Activated naive CD4-positive, alpha-beta T cell (primary cell): ENCODE measurements at places on chromosomes 7 and 10.

DNA sequence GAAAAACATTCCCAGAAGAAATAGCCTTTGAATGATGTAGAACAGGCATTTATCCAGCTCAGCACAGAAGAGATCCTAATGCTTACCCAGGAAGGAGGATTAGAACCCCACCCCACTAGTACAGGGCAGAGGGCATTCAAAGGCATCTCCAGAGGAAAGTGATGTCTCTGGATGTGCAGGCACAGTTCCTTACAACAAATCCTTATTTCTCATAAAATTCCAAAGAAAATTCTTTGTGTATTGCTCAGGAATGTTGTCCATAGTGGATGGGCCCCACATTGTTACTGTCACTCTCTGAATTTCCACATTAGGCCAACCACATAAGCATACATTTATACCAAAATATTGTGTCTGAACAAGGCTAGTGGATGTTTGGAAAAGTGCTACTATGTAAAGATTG is 243.0 kb downstream of the ADRA2A start:
- no peak for DNase-seq

DNA sequence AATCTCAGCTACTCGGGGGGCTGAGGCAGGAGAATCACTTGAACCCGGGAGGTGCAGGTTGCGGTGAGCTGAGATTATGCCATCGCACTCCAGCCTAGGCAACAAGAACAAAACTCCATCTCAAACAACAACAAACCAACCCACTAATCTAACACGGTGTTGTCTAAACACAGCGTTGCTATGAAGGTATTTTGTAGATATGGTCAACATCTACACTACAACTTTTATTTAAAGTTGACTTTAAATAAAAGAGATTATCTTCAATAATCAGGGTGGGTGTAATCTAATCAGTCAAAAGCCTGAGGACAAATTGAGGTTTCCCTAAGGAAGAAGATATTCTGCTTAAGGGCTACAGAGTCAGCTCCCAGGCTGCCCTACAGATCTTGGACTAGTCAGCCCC is 24.2 kb downstream of the BAIAP2L1 start:
- DNase-seq, result no peak

DNA sequence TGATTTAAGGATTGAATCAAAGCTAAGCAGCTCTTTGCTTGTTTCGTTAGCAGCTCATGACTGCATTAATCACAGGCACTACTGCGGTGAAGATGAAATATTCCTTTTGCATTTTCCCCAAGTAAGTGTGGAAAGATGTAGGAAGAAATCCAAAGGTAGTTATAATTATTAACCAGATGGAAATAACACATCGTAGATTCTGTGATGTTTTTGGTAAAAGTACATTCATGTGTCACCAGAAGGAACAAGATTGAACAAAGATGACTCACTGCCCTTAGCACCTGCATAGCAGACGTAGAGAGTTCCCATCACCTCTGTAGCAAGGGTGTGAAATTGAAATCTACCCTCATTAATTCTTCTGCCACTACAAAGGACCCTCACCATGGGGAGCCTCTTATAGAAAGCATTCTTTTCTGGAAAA is 37.1 kb downstream of the SMURF1 start:
- DNase-seq, result no peak

GRCh38 chr7:23383225-23383624 is 84.1 kb downstream of the MALSU1 start:
- no peak for DNase-seq

DNA sequence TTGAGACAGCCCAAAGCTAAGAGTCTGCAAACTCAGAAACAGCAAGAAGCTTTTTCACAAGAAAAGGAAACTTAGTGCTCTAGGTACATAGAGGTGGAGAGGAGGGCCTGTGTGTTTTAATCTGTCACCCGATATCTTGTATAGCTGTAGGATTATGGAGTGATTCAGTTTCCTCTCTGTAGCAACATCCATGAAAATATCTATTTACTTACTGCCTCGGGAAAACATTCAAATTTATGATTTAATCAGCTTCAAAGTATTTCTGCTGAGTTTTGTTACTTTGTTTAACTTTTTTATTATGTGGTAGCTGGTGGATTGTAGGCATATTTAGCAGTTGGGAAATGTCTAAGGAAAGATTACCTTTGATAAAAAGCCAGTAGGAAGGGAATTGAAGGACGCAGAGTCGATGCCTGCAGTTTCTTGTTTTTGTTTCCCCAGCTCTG is 292.0 kb downstream of the CCDC3 start:
- no peak for DNase-seq

DNA sequence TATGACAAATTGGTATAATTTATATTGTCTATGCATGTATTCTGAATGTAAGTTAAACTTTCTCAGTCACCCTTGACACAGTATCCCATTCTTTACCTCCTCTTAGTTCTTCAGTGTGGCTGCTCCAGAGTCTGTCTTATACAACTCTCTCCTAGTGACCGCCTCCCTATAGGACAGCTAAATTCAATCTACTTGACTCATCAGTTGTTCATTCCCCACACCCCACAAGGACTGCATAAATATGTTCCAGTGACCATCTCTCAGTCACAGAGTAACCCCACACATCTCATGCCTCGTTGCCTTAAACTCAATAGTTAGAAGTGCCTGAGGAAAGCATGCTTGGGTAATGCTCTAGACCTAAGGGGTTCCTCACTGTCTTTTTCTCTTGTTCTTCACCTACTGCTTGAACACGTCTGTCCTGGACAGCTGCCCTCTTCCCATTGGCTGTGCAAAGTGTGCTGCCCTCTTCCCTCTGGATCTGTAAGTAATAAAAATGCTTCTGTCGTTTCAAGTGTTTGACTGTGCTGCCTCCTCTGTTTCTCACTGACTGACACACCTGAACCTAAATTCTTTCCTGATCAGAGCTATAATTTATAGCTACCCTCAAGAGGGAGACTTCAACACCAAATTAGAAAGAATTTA is 494.6 kb upstream of the GRM3 start:
- DNase-seq, result no peak

DNA sequence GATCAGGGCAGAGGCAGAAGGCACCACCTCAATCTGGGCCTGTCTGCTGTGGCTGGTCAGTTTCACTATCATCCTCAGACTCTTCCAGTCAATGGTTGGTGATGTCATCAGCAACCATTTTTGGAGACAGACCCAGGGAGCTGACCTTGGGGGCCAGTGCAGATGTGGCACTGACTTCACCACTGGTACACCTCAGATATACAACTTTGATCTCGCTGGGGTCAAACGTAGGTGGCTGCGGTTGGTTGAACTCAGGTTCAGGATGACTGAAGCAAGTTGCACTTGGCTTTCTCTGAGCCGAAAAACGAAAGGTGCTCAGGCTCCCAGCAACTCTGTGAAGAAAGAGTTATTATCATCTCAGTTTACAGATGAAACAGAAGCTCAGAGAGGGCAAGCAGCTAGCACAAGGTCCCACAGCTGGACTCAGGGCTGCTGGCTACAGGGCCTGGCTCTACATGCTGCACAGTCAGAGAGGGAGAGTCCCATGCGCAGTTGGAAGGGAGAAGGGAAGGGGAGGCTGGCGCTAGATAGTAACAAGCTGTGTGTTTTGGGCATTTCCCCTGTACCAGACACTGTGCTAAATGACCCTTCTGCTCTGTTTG is 27.2 kb downstream of the ANKRD16 start:
- no peak for DNase-seq

DNA sequence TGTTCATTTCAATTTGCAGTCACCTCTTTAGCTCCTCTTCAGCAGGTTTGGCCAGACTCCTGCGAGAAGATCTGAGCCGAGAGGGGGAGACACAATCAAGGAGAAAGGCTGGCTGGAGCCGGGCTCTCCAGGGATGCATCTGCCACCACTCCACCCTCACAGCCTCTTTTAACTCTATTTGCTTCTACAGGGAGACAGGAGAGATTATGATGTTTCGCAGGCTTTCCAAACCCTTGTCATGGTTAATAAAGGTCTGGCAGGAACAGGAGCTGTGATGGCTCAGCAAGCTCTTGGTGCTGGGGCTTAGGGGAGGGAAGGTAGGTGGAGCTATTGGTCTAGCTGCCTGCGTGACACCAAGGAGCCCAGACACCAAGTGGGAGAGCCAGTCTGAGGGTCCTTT is 448.1 kb upstream of the PODXL start:
- no peak for DNase-seq

GRCh38 chr10:28127881-28128280 is 129.0 kb upstream of the ODAD2 start:
- no peak for DNase-seq

DNA sequence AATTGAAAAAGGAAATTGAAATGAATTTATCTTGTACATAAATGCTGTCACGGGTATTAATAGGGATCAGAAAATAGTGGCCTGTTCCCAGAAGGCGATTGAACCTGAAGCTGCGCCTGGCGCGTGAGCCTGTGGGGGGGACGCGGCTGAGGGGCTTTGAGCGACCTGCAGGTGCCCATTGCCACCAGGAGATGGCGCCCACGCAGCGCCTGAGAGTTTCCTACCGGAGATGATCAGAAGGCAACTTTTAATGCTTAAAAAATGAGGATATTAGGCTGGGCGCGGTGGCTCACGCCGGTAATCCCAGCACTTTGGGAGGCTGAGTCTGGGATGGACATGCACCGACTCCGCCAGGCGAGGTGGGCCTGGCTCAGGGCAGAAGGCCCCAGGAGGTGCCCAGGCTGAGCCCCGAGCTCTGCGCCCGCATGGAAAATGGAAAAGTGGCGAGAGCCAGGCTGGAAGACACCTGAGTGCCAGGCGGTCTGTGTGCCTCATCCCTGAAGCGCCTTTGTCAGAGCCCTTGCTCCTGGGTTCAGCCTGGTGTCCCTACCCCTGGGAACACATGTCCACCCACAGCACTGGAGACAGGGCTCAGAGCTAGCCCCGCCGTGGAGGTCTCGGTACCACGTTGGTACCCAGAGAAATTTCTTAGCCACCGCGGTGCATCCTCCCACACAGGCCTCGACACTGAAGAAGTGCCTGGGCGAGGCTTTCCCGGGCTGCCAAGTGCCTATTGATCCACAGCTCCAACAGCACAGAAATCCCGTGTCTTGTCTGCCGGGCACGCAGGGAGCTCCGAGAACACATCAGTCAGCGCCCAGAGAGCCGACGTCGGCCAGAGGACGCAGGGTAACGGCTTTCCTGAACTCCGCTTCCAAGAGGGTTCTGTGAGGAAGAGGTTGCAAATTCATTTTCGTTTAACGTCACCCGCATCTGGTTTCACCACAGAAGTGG is 117.4 kb downstream of the INPP5A start:
- DNase-seq, result peak; percentile 12

DNA sequence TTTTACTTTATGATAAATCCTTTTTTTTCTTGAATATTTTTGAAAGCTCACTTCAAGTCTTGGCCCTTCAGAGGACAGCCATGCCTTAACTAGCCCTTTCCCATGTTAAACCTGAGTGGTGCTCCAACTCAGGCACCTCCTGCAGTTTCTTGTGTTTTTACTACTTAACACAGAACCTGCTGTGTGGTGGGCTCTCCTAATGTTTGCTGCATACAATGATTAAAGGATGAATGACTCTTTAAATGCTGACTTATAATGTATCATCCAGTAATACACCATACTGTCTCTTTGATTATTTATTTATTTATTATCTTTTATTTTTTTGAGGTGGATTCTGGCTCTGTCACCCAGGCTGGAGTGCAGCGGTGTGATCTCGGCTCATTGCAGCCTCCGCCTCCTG is 179.4 kb downstream of the SEMA3E start:
- DNase-seq, result no peak

GRCh38 chr10:49371967-49372366 is 23.9 kb downstream of the DRGX start:
- no peak for DNase-seq

DNA sequence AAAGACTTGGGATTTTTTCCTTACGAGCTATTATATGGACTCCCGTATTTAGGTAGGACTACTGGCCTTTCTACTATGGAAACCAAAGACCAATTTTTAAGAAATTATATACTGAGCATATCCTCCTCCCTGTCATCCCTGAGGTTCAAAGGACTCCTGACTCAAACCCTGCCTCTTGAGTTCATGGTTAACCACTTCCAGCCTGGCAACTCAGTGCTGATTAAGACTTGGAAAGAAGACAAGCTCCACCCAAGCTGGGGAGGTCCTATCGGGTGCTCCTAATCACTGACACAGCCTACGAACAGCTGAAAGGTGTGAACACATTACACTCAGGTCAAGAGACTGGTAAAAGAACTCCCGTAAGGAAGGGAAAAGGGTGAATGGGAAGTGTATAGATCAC is 66.8 kb downstream of the LYZL2 start:
- no peak for DNase-seq

DNA sequence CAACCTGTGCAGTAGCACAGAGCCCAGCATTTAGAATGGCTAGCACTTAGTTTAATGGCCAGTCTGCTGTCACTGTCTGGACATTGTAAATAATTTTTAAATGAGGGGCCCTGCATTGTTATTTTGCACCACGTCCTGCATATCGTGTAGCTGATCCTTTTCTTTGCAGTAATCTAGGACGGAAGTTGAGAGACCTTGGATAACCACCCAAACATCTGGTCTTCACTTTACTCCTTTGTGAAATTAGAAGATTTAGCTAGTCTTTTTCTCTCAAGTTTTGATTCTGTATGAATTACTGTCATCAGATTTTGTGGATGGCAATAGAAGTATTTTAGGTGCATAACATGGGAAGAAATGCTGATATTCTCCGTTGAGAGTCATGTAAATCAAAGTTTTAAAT is 1.9 kb downstream of the MIOS start:
- DNase-seq, result no peak

- DNase-seq, result no peak
Measured at GRCh38 chr7:157427811-157428553, 91.2 kb downstream of the DNAJB6 start.

- DNase-seq, result no peak
Measured at GRCh38 chr10:51659344-51659743, 40.1 kb downstream of the CSTF2T start.

- DNase-seq, result no peak
Measured at GRCh38 chr10:99364125-99364524, 35.0 kb downstream of the CNNM1 start.

DNA sequence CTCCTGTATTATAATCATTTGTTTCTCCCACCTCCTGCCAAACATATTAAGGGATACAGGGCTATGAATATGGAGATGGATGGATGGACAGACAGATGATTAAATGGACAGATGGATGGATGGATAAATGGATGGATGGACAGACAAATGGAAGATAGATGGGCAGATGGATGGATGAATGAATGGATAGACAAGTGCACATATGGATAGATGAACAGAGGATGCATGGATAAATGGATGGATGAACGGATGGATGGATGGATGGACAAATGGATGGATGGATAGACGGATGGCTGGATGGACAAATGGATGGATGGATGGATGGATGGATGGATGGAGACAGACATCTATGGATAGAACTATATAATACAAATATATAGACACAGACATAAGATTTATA is 59.8 kb downstream of the EBF3 start:
- no peak for DNase-seq
